ENCODE measurements at places on chromosomes 13 and 19.

- no peak for DNase-seq
Observed at GRCh38 chr19:39963898-39964297, 7.1 kb upstream of the PSMC4 start.

GRCh38 chr13:99986741-99987140, 5.2 kb downstream of the ZIC2 start:
- DNase-seq: no peak

DNA sequence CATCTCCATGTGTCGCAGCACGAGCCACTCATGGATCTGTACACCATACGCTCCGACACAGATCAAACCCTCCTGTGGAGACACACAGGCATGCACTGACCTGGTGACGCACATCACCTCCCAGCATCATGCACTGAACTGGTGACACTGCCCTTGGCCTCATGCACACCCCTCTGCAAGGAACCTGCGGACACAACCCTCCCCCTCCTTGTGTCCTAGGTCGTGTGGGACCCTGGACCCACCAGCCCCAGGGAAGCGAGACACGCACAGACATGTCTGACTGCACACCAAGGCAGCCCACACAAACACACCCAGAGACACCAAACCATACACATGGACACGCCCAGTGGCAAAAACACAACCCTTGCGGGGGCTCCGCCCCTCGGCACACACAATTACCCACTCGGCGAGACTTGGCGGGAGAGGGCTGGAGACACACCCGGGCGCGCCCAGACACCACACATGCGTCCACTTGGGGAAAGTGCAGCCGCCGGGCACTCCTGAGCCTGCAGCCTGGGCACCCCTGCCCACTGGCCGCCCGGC, 2.0 kb upstream of the KCNN4 start:
- no peak for DNase-seq

GRCh38 chr13:40770609-40770933, 419 bp downstream of the MRPS31 start:
- no peak for DNase-seq

DNA sequence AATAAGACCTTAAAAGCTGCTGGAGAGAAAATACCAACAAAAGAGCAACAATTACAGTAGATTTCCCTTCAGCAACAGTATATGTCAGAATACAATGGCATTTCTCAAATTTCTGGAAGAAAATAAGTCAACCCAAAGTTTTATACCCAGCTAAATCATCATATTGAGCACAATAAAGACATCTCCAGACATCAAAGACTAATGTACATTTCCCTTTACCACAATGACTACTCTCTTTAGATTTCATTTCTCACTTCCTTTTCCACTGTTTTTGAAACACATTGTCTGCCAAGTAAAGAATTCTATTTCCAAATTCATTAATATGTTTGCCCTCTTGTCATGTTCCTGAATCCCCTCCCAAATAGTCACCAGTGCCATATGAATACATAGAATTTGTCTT, 111.4 kb downstream of the POU4F1 start:
- DNase-seq: no peak

GRCh38 chr13:62932256-62932883, 1516.7 kb upstream of the PCDH20 start:
- DNase-seq: no peak
